ENCODE measurements at places on chromosomes 5 and 9.

DNA sequence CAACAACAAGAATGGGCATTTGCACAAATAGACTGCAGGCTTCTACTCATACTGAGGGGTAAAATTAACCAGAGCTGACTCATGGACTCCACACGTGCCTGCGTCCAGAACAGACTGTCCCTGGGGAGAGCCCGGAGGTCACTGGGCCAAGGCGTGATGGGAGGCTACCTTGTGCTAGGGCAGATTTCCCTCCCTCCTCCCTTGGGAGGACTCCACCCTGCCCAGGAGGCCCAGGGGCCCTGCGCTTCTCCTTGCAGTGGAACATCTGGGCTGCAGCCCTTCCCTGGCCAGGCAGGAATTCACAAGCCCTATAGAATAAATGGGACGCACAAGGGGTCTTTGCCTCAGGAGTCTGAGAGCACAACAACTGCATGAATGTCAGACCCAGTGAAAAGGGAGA, 35.6 kb downstream of the IRX2 start:
- DNase-seq = no peak

DNA sequence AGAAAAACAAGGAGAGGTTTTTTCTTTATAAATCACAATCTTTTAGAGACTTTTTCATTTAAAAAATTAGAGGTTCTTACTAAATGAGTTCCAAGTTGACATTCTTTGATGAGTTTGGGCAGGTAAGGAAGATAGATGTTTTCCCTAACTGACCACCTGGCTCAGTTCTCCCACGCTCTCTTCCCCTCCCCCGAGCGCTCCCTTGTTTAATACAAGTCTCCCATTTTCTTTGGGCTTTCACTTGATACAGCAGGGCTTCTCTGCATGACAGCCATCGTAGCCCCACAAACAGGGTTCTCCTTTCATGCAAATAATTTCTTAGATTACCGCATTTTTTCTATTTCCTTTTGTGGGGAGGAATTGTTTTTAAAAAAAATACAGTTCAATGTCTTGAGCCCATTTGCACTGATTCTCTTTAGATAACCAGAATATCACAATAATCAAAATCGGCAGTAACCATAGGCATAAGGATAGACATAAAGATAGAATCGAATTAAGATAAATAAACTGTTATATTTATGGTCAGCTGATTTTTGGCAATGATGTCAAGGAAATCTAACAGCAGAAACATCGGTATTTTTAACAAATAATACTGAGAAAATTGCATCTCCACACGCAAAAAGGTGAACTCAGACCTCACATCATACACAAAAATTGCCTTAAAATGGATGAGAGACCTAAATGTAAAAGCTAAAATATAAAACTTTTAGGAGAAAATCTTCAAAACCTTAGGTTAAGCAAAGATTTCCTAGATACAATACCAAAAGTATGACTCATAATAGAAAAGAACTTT, 325.4 kb downstream of the PIK3R1 start:
- no peak for DNase-seq

GRCh38 chr5:160492565-160492964, 70.9 kb downstream of the PTTG1 start:
- no peak for DNase-seq

- DNase-seq = no peak
Measured at GRCh38 chr5:160979385-160979784, 127.4 kb upstream of the ATP10B start.

- no peak for DNase-seq
Measured at GRCh38 chr5:149216496-149216895, 55.2 kb upstream of the AFAP1L1 start.

- DNase-seq = no peak
Measured at GRCh38 chr9:120336021-120336752, 243.8 kb downstream of the CDK5RAP2 start.

- no peak for DNase-seq
Measured at GRCh38 chr5:21121213-21121612, 1133.2 kb upstream of the CDH18 start.

DNA sequence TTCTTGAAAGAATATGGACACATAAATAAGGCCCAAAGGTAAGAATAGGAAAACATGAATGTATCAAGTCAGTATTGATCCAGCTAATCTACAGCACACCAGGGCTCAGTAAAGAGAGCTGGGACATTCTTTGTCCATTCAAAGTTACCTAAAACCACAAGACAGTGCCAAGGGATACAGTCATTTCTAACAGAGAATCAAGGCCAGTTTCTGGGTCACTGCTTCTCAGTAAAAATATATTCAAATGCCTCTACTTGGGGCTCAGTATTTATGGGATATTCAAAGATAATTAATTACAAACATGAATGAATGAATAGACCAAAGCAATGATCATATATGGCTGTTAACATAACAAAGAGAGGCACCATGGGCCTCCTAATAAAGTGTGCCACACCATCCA, 34.9 kb downstream of the MTMR12 start:
- DNase-seq = no peak

- peak; percentile 27 for DNase-seq
Measured at GRCh38 chr9:93567271-93567959, 9.0 kb upstream of the PHF2 start.

DNA sequence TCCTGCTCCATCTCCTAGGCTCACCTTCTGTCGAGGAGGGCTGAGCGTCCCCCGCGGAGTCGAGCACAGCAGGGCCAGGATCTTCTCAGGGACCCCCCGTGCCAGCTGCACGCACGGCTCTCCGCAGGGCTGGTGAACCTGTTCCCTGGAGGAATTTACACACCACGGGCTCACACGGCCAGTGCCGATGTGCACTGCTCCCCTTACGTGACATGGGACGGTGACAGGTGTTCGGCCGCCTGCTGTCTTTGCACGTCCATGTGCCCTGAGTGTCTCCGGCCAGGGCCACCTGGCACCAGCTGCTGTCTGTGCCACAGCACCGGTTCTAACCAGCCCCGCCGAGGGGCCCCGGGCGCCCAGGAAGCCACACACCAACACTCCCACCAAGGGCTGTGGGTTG, 8.7 kb upstream of the AGPAT2 start:
- DNase-seq = no peak

DNA sequence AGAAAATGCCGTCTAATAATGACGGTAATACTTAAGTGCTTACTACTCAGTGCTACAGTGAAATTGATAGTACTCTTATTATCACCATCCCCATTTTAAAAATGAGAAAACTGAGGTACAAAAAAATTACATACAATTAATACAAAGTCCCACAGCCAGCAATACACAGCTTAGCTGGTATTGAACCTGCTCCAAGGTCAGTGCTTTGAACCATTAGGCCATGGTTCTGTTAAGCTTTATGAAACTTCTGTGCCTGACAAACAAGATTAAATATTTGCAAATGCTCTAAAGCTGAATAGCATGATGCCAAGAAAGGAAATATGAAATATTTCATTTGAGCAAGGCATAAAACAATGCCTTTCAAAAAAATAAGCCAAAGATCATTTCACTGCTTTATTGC, 357.2 kb downstream of the ARRDC3 start:
- DNase-seq = no peak

DNA sequence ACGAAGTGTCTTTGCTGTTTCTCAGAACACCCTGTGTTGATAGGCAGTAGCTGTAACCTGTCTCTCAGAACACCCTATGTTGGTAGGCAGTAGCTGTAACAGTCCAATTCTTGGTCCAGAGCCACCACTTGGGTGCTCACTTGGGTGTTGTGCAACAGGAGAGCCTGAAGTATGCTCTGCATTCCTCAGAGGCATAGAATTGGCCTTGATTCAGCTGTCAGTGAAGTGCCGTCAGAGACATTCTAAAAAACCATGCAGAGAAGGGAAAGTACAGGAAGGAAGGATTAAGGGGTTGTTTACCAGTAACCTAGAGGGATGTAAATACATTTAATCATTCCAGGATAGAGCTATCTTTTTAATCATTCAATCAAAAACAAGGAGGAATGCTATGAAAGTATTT, 231.2 kb downstream of the ARRDC3 start:
- no peak for DNase-seq

- peak; percentile 12 for DNase-seq
Measured at GRCh38 chr5:126656401-126657007, 55.8 kb downstream of the PHAX start.

GRCh38 chr5:68519143-68519542, 303.6 kb downstream of the PIK3R1 start:
- DNase-seq = no peak

DNA sequence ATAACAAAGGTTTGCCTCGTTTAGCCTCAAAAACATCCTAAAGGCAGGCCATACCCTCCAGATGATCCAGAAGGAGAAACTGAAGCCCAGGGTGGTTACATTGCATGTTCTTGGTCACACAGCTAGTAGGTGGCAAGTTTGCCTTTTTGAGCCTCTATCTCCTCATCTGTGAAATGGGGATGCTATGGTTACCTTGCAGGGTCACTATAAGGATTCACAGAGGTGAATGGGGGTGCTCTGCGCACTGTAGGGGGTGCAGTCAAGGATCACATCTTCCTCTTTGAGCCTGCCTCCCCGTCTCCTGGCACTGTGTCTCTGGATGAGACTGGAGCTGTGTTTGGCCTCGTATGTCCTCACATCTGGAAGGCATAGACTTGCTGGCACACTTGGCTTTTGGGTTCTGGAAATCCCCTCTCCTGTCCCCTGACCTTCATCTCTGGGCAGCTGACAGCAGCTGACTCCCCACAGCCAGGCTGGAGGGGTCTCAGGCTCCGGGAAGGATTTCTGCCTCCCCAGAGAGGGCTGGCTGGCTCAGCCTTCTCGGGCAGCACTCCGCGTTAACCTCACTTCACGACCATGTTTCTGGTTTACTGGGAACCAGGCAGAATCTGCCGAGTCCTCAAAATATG, 167.7 kb downstream of the RGS3 start:
- DNase-seq = no peak

DNA sequence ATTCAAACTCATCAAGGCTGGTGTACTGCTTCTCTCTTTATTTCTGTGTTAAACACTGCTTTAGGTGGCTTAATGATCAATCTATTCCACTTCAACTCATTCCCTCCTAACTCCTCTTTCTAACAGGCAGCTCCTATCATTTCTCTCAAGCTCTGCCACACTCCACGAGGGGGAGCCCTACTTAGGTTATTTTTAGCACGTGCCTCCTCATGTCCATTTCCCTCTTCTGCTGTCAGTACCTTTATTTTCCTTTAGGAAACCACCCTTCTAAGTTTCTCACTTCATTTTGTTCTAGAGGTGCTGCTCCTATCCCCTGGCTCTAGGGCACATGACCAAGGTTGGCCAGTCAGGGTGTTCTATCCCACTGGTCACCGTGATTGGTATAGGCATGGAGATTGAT, 6.7 kb upstream of the BRINP1 start:
- no peak for DNase-seq

- DNase-seq = no peak
Measured at GRCh38 chr9:18488886-18489285, 14.9 kb downstream of the ADAMTSL1 start.

GRCh38 chr9:2992427-2992826, 148.5 kb upstream of the PUM3 start:
- DNase-seq = no peak

DNA sequence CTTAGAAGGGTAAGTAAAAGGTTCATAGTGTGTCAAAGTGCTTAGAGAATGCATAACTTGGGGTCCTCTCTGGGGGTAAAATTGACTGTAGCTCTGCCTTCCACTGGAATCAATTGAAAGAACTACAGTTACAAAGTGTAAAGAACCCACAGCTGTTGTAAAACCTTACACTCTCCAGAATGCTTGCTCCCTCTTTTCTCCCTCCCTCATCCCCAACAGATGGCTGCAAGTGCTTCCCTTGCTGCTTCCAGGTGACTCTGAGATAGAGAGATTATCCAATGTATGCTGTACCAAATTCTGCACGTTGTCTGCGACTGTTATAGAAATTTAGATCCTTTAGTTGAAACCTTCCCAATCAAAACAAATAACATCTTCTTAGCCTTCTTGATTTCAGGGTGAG, 126.0 kb downstream of the STK32A start:
- DNase-seq = no peak

- no peak for DNase-seq
Measured at GRCh38 chr5:152470167-152470566, 65.1 kb upstream of the NMUR2 start.

DNA sequence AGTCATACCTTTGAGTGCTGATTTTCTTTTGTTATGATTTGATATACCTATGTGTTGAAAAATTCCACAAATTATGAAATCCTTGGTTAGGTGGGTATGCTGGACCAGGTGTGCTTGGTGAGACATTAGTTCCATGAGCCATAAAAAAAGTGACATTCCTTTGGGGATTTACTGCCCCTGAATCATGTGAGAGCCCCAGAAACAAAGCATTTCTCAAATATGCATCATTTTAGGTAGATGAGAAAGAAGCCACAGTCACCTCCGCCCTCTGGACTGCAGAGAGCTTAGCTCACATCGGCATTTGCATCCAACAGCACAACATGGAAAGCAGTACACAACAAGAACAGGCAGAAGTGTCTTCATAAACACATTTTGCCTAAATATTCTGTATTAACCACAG, 55.3 kb downstream of the DAP start:
- DNase-seq = no peak

DNA sequence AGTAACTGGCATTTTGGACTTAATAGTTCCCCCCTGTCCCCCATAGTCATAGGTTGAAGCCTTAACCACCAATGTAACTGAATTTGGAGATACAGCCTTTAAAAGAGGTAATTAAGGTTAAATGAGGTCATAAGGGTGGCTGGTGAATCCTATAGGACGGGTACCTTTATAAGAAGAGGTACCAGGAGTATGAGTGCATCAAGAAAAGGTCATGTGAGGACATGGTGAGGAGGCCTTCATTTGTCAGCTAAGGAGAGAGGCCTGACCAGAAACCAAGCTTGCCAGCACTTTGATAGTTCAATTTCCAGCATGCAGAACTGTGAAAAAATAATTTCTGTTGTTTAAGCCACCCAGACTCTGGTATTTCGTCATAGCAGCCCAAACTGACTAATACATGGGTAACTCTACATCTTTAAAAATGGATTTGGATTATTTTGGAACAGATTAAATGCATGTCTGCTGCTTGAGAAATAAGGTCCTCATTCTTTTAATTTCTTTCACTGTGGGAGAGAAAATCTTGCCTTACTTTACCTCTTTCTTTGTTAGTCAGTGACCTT, 9.7 kb downstream of the RASA1 start:
- no peak for DNase-seq

DNA sequence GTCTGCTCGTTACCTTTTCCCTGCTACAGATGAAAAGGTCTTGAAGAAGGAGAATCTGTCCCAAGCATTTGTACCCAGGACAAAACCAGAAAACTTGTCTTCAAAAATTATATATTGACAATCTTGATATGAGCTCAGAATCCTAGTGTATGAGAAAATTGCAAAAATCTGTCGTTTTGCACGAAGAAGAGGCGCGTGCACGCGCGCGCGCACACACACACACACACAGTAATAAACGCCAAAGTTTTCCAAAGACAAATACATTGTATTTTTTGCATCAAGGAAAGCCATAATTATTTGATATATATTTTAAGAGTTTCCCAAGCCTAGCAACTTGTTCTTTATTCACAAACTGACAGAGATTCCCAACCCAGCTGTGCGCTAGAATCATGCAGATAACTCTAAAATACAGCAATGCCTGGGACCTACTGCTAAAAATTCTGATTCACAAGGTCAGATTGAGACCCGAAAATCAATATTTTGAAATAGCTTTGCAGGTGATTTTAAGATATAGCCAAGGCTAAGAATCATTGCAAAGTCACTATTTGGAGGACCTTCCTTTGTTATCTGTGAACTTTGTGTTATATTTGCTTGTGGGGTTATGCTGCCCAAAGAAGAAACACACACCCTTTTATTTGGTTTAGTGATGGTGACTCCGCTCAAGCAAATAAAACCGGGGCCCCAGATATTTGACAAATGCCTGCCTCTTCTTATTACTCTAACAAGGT, 1287.7 kb upstream of the CDH6 start:
- DNase-seq = no peak

Data from activated naive CD8-positive, alpha-beta T cell treated with anti-CD3 and anti-CD28 coated beads, Interleukin-2, amount 50 U/mL, for 24 hours (primary cell).